ENCODE measurements at places on chromosomes 4 and X.
A peak's percentile ranks its signal among the peaks of the same experiment; 100 is the strongest.

GRCh38 chrX:153366878-153367538 is 33.1 kb downstream of the ZNF275 start:
- DNase-seq: no peak

GRCh38 chr4:38819569-38819968 is 15.0 kb upstream of the TLR1 start:
- peak; percentile 49 for DNase-seq

DNA sequence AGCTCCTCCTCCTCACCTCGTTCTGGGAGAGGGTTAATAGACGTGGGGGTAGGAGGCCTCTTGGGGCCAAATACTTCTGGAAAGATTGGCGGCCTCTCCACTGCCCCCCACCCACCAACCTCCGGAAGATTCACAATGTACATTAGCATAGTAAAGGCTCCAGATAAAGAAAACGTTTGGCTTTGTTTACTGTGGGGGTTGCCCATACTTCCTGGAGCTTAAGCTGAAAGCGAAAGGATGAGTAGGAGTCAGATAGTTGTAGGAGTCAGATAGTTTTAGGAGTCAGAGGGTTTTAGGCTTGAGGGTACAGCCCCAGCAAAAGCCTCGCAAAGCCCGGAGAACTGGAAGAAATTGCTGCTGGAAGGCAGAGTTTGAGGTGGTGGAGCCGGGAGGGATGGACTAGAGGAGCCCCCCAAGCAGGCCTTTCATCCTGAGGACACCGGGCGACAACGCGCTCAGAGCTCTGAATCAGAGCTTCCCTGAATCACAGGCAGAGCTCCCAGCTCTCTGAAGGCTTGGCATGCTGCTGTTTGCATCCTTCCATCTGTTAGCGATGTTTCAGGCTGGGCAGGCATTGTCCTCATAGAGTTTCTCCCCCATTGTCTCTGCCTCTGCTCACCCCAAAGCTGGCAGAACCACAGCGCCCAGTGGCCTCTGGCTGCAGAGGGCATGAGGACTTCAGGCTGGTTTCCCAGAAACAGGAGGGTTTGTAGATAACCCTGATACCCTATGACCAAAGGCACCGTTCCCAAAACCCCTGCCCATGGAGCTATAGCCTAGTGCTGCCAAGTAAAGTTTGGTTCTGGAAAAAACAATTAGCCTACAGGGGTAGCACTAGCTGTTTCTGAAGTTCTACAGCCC is 280.7 kb downstream of the BCOR start:
- DNase-seq: peak; percentile 71

GRCh38 chr4:15423285-15423711 is 4.5 kb upstream of the C1QTNF7 start:
- DNase-seq: no peak

- no peak for DNase-seq
Observed at GRCh38 chr4:171334549-171334948, 478.7 kb upstream of the GALNTL6 start.

- peak; percentile 40 for DNase-seq
Observed at GRCh38 chrX:71910643-71910985, at the start of gene NHSL2. TSS of gene NHSL2 (plus strand) at chrX:71910845.

GRCh38 chr4:170008371-170008770 is 17.8 kb downstream of the MFAP3L start:
- no peak for DNase-seq

DNA sequence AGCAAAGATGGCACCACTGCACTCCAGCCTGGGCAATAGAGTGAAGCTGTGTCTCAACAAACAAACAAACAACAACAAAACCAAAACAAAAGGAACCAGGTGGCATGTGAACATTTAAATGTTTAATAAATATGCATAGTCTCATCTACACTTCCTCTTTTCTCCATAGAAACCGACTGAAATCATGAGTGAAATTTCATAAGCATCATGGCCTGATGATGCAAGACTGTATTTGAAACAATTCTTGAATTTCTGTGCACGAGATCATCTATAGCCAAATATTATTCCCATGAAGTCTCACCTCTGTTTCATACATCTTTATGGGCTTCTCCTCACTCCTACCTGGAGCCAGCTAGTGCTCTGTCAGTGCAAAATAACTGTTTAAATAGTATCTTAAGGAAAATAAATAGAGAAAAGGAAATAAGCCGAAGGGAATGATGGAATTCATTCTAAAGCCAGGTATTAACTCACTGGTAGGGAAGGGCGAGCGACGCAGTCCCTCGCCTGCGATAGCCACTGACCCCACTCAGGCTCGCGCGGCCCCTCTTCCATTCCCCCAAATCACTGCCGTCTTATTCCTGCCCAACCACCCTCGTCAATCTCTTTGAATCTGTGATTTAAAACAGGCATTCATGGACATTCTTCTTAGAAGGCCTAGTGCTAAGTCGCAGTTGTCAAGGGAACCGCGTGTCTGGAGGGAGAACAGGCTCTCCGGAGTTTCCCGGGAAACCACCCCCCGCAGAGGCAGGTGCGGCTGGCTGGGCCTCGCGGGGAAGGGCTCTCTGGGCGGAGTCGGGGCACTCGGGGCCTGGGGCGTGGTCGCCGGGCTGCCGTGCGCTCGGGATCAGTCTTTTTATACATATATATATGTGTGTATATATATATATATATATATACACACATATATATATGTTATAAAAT is 52.4 kb upstream of the TRIM2 start:
- peak; percentile 66 for DNase-seq

- DNase-seq: no peak
Observed at GRCh38 chr4:13118633-13119032, 365.5 kb downstream of the RAB28 start.
